ENCODE measurements at places on chromosomes 13 and 19.

DNA sequence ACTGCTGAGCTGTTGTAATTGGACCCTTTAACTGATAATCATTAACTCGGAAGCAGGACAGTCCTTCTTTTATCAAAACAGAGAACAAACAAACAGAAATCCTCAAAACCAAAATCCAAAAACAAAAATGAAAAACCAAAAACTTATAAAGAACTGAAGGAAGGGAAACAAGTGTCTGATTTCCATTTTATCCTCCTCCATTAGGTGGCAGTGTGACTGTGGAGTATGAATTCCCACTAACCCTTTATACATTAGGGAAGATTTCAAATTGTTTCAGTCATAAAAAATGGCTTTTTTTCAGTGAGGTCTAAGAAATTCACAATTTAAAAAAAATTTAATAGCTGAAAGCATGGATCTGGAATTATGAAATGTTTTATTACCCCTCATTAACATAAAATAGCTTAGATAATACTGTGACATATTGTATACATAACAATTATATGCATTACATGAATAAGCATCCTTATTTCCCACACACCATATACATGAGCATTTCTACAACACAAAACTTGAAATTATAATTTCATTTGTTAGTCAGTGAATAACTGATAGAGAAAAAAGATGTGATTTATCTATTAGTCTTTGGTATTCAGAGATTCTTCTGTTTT is 1074.3 kb upstream of the PCDH9 start:
- DNase-seq = no peak

- DNase-seq = no peak
Observed at GRCh38 chr19:2800506-2800905, 15.2 kb downstream of the THOP1 start.

DNA sequence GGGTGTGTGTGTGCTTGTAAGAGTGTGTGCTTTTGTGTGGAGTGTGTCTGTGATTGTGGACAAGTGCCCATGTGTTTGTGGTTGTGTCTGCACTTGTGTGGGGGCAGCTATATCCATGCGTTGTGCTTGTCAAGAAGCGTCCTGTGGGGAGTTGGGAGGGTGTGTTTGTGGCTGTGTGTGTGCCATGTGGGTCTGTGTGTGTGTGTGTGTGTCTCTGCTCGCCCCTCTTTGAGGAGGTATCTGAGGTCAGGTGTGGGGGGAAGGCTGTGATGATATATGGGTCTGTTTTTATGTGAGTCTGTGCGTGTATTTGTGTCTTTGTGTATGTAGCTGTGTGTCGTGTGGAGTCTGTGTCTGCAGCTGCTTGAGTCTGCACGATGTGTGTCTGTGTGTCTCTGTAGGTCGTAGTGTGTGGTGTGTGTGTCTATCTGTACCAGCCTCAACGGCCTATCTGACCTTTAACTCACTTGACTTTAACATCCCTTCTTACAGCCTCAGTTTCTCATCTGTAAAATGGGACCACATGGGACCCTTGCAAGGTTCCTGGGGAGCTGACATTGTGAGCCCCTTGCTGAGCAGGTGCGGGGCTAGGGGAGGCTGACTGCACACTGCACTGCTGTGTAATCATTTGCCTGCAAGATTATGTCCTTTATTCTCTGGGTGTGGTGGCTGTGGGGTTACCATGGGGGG is 4.0 kb upstream of the NFIC start:
- no peak for DNase-seq

DNA sequence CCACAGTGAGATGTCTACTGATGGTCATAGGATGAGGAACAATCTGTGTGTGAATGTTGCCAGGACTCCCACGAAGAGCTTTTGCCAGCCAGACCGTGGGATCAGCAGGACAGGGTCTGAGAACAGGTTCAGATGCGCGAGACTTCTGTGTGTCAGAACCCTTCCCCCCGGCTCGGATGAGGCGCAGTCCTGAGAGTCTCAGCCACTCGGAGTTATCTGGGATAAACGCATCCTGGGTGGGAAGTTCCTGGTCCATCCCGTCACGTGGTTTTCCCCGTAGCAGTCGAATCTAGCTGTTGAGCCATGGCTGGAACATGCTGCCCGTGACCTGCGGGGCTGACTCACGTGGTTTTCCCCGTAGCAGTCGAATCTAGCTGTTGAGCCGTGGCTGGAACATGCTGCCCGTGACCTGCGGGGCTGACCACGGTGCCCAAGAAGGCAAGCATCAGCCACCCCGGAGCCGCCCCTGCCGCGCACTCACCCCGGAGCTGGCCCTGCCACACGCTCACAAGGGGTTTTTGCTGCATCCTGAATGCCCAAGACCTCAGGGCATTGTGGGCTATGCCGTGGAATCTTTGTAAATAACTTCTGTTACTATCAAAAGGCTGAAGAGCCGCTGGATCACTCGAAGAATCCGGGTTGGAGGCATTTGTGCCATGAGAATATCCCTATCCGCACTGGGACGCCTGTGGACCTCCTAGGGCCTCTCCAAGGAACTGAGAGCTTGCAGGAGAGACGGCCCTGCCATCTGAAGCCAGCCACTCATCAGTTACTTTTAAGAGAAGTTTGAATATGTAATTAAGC is 130.8 kb upstream of the MCF2L start:
- no peak for DNase-seq

DNA sequence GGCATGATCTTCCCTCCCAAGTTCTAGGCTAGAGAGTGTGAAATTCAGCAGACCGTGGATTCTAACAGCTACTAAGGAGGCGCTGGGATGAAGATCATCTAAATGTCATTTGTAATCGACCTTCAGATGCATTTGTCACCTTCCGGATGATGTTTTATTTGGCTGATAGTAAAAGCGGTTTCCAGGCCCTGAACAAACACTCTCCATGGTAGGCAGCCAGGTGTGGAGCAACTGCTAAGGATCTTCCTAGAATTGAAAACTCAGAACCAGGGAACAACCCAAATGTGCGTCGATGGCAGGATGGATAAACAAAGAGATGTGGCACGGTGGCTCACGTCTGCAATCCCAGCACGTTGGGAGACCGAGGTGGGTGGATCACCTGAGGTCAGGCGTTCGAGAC is 107.2 kb upstream of the CACNA1A start:
- DNase-seq = no peak

DNA sequence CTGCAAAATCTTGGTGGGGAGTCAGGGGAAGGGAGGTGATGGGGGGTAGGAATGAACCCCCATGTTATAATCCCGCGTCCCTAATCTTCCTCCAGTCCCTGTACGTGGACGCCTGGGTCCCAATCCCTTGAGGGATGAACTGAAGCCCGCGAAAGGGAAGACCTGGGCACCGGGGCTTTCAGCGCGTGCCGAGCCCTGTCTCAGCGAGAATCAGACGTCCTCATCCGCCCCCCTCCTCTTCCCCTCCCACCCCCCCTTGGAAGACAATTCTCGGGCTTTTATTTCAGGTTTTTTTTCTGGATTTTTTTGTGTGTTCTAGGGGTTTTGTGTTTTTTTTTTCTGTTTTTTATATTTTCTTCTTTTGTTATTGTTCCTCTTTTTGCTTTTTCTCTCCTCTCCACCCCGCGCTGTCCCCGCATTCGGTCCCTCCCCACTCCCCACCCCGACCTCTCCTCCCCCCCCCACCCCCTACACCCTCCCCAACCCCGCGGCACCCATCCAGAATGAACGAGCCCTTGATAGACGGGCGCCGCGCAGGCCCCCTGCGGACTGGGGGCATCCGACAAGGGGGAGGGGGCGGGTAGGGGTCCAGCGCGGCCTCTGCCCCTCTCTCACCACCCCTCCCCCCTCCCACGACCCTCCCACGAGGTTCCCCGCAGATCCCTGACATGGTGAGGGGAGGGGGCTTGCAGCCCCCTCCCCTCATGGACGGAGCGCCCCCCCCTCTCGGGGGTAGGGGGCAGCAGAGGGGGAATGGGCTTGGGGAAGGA is 10.3 kb downstream of the C19orf81 start:
- DNase-seq = no peak

GRCh38 chr13:53144826-53145225 is 116.2 kb downstream of the OLFM4 start:
- DNase-seq = no peak
